NCI-H1417 treated with DMSO at 0.1 percent for 48 hours (cell line): ENCODE measurements at places on chromosomes 2 and 18.

DNA sequence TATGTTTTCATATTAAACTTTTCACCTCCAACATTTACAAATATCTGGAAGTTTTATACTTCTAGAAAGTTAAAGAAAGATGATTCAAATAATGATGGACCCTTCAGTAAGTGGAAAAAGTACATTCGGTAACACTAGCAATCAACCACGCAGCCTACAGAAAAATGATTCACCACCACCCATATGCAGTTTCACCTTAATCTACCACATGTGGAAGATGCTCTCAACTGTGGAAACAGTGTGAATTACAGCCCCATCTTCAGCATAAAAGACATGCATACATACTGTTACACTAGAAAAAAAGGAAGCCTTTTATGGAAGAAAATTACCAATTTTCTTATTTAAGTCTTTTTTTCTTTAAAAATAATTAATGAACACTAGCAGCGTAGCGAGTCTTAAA, 1.1 kb downstream of the SLC38A11 start:
- no peak for DNase-seq

GRCh38 chr2:188773075-188773474, 201.1 kb upstream of the COL3A1 start:
- DNase-seq = peak; percentile 64

- DNase-seq = peak; percentile 3
These were observed 354.6 kb upstream of the SETBP1 start for GRCh38 chr18:44325903-44326635.

DNA sequence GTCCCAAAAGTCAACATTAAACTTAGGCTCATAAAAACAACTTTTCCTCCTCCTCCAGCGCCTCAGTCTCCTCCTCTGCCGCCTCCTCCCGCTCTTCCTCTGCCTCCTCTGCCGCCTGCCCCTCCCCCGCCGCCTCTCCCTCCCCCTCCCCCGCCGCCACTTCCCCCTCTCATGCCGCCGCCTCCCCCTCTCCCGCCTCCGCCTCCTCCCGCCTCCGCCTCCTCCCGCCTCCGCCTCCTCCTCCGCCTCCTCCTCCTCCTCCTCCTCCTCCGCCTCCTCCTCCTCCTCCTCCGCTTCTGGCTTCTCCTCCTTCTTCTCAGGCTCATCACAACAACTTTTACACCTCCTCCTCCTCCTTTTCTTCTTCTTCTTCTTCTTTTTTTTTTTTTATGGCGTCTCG, 599.9 kb downstream of the TMEM182 start:
- DNase-seq = no peak

- no peak for DNase-seq
These were observed at the start of gene CXCR2 for GRCh38 chr2:218125626-218126080. TSS of gene CXCR2 (plus strand) at chr2:218126028. CDS start at chr2:218134802, 8,774 bp downstream.

GRCh38 chr2:228092056-228092455, 89.4 kb downstream of the SPHKAP start:
- DNase-seq = no peak

DNA sequence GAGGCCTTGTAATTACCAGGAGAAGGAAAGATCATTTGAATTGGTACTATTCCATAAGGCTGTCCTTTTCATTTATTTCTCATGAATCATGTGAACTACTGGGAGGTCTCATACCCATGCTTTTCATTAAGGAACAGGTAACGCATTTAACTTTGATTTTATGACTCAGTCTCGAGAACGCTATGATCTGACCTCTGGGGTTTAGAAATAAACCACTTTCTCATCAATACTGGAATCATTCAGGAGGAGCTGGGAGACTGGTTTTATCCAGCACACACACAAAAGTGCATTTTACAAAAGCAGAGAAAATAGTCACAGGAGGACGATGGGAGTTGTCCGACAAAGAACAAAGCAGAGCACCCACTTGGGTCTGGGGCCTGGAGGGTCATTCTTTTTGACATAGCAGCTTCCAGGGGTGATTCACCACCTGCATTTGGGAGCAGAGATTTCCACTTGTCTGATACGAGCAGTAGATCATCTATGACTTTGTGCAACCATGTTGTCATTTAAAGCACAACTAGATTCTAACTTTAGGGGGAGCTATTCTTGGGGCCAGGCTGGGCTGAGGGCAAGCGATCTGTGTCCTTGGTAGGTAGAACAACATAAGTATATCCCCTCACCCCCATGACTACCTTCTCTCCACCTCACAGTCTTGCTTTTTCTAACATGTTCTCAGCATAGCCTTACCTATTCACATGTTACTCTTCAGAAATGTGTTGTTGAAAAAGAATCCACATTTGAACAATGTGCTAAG, 95.9 kb upstream of the SCG2 start:
- DNase-seq = no peak

DNA sequence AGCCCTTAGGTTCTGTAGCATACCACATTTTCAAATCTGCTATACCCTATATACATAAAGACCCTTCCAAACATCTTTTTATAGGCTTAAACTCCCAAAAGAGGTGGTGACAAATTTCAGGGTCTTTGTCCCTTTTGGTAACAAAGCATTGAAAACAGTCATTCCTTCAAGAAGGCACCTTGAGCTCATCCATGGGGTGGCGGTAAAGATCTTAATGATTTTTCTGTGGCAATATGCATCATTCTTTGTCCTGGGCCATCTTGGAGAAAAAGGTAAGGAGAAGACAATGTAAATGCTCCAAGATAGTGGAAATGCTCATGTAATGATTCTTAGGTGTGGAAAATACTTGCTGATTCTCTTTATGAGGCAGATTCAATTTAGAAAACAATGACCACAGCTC, 890.5 kb downstream of the CNTNAP5 start:
- DNase-seq = no peak
